ENCODE measurements at places on chromosomes 1 and 21.

GRCh38 chr1:199129247-199129646, 490.4 kb downstream of the PTPRC start:
- DNase-seq: peak; percentile 48

DNA sequence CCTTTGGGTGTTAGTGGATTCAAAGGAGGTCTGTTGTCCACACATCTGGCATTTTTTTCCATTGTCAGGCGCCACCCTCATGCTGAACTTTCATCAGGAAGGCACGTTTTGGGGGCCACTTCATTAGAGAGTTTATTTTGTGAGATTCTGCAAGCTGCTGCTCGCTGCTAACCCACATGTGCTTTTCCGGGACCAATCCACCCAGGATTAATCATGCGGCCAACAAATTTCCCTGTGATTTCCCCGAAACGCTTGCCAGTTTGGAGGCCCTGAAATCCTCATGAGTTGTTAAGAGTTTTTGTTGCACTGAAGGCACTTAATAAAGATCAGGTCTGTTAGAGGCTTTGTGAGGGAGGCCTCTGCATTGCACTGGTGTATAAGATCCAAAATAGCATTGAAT, 2.4 kb downstream of the PDPN start:
- no peak for DNase-seq

DNA sequence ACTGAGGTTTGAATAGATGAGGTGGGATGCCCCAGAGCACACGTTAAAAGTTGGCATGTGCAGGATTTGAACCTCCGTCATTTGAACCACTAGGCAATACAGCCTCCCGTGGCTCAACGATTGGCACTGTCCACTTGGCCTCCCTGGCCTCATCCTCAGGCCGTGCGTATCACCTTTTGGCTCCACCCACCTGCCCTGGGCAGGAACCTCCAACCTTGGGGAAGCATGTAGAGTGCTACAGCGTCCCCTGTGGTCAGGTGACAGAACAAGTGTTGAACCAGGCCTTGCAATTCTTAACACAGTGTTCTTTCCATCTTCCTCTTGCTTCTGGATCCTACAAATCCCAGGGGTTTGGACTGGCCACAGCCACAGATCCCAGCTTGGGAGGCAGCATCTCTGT, 112.6 kb downstream of the PAX7 start:
- no peak for DNase-seq

DNA sequence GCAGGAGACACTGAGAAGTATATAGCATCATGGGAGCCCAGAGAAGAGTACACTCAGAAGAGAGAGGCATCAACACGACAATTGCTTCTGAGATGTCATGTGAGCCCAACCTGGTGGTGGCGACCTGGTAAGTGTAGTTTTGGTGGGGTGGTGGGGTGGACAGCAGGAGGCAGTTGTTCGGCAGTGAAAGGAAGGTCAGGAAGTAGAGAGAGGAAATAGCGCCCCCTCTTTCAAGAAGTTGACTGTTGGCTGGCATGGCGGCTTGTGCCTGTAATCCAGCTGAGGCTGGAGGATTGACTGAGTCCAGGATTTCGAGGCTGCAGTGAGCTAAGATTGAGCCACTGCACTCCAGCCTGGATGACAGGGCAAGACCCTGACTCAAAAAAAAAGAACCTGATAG, 12.6 kb downstream of the RSPO1 start:
- no peak for DNase-seq

- no peak for DNase-seq
Measured at GRCh38 chr1:166876540-166876838, 425 bp upstream of the TADA1 start.

DNA sequence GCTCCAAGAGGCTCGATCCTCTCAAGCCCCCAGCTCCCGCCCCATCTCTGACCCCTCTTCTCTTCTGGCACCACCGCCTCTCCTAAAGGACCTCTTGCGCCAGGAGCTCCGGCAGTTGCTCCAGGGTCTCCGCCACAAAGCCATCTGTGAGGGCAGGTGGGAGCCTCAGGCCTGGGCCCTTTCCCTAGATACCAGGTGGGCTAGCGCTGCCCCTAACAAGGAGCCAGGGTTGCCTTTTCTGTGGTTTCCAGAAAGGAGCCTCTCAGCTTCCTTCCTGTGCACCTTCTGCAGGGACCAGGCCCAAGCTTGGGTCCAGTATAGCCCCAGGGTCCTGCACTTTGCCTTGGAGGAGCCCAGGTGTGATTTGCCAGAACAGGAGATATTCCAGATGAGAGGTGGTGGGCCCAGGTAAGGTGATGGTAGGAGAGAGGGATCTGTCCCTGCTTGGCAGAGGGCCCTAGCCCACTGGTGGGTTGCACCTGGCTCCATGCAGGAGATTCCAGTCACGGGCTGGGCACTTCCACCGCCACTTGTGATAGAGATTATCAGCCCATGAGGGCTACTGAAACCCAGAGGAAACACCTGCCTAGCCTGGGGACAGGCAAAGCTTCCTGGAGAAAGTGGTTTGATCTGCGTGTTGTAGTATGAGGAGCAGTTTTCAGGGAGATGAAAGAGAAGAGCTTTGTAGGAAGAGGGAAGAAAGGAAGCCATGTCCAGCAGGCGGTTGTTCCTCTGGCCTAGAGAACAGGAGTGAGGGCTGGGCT, 1.0 kb downstream of the CCDC24 start:
- DNase-seq: no peak

GRCh38 chr1:235831148-235831547, 35.6 kb downstream of the LYST start:
- DNase-seq: peak; percentile 92

- peak; percentile 87 for DNase-seq
Measured at GRCh38 chr1:15046487-15047165, 106.9 kb upstream of the TMEM51 start.

DNA sequence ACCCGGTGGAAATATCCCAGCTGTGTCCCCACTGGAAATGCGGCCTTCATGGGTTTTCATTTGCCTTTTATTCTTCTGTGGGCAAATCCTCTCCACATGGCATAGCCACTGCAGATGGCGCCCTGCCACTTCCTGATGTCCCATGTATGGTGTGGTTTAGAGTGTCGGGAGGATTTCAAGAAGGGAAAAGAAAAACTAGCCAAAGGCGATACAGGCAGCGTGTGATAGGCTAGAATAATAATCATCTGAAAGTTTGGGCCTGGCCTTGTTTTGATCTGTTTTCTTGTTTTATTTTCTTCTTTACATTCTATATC, 123.6 kb downstream of the PEX14 start:
- no peak for DNase-seq

DNA sequence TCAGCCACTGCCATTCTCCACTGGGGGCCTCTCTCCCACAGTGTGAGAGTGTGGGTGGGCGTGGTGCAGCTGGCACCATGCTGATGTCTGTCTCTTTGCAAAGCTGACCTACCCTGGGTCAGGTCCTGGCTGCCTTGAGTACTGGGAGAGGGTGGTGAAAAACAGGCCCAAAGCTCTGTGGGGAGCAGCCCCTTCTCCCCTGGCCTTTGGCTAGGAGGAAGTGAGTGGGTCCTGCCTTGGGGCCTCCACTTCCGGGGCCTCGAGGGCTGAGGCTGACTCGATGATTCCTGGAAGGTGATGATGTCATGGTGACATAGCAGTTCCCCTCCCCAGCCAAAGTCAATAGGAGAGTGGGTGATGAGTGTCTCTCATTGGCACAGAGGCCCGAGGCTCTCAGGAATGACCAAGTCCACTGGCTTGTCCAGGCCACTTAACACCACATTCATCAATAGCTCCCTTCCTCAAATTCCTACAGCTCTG, 53.0 kb downstream of the IER5 start:
- peak; percentile 64 for DNase-seq

DNA sequence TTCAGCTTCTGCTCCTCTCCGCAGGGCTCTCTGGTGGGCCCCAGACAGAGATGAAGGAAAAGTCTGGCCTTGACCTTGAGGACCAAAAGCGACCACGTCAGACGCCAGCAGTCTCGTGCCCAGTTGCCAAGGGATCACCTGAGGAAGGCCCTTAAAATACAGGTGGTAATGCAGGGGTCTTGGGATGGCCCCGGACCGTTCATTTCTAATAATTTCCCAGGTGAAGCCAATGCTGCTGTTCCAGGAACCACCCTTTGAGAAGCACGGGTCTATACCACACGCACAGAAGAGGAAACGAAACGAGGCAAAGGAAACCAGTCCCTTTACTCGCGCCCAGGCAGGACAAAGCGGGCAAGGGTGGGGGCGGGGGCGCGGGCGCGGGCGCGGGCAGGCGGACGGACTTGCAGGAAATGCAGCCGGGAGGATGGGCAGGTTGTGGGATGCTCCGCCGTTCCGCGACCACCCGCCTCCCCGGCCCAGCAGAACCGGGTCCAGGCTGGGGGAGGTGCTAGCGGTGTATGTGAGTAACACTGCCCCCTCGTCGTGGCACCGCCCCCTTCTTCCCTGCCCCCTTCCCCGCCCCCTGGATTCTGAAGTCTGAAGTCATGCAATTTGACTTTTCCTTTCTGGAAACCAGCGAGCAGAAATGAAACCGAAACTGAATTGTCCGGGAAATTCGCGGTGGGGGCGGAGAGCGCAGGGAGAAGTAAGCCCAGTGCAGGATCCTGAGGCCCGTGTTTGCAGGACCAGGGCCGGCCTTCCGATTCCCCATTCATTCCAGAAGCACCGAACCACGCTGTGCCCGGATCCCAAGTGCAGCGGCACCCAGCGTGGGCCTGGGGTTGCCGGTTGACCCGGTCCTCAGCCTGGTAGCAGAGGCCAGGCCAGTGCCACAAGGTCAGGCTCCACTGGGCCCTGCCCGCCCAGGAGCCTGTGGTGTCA, 5.8 kb upstream of the MX1 start:
- DNase-seq: peak; percentile 86

GRCh38 chr1:103170609-103171008, 62.3 kb upstream of the COL11A1 start:
- peak; percentile 87 for DNase-seq

GRCh38 chr21:19692231-19692630, 1288.6 kb upstream of the TMPRSS15 start:
- DNase-seq: no peak

- no peak for DNase-seq
Measured at GRCh38 chr1:182716740-182717720, 32.6 kb upstream of the RGS8 start.

DNA sequence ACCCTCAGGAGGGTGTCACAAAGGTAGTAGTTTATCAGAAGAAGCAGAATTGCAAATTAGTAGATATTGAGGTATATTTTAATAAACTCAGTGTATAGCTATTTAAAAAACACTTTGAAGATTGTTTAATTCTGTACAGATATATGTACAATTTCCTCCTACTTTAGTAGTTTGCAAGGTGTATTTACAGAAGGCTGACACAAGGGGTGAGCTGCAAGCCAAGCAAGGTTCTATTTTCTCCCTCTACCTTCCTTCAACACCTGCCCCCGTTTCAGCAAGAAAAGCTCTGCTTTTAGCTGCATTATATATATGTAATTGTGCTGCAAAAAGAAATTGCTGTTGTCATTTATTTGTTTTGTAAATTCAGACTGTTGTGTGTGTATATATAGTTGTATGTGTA, 674.2 kb upstream of the PKN2 start:
- no peak for DNase-seq

- no peak for DNase-seq
Measured at GRCh38 chr21:31470896-31471694, 127.0 kb upstream of the TIAM1 start.

- peak; percentile 76 for DNase-seq
Measured at GRCh38 chr1:29196863-29197589, 15.3 kb upstream of the SRSF4 start.

GRCh38 chr21:39073063-39073462, 110.2 kb downstream of the PSMG1 start:
- DNase-seq: no peak

GRCh38 chr21:26117324-26117971, 53.1 kb downstream of the APP start:
- no peak for DNase-seq

DNA sequence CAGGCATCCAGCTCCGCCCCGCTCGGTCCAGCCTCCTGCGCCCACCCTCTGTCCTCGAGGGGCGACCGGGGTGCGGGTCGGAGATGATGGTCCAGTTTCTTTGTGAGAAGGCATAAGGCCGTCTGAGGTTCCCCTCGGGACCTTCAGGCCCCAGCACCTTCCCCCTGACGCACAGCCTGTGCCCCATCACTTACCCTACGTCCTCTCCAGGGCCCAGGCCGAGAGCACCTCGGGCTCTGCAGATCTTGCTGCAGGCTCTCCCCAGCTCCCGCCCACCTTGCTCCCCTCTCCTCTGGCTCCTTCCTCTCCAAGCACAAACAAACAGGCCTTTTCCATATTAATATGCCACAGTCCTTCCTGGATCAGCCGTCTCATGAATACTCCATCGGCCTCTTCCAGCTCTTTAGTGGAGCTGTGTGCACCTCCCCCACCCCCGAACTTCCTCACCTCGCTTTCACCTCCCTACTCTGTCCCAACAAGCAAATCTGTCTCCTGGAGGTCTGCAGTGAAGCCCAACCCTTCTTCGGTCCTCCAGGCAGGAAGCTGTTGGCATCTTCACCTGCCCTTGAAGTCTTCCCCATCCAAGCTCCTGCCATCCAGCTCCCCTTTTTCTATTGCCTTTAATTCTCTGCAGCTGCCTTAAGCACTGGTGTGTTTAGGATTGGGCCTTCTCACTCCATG, 448 bp upstream of the COL9A2 start:
- no peak for DNase-seq

- no peak for DNase-seq
Measured at GRCh38 chr1:14788080-14788479, 189.6 kb downstream of the KAZN start.

- DNase-seq: no peak
Measured at GRCh38 chr1:201059401-201059800, 35.9 kb upstream of the KIF21B start.

GRCh38 chr1:151482017-151482416, 22.7 kb upstream of the POGZ start:
- no peak for DNase-seq

- no peak for DNase-seq
Measured at GRCh38 chr21:35044770-35045541, 4.1 kb downstream of the RUNX1 start.

DNA sequence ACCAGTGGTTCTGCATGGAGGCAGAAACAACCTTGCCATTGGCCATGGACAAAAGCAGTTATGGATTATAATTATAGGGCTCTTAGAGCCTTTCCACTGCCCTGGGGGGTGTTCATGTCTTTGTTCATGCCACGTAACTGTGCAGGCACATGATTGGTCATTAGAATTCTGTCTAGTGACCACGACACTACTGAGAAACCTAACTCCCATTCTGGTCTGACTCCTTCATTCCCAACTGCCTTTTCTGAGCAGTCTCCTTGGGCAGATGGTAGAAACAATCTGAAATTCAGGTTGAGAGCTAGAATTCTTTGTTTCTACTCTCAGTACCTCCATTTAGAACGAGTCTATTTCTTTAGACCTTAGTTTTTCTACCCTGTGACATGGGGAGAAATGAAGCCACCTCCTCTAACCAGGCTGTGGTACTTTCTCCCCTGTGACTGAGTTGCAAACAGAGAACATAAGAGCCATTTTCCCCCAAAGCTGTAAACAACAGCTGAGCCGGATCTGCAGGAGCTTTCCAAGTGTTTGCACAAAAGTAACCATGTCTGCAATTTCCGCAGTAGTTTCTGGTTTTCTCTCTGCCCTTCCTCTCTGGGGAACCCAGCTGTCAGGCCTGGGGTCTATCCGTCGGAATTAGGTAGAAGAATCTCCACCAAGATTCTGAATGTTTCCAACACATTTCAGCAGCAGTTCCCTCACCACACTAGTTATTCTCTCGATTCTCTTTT, 37.7 kb upstream of the IPO9 start:
- peak; percentile 71 for DNase-seq

GRCh38 chr1:99115231-99115630, 110.6 kb upstream of the PLPPR5 start:
- no peak for DNase-seq

GRCh38 chr1:192272732-192273131, 44.1 kb upstream of the RGS21 start:
- no peak for DNase-seq

Measured in choroid plexus epithelial cell (primary cell).